ENCODE measurements at places on chromosomes 11 and 22. TPM values are rescaled to one million over a fixed set of nuclear protein-coding genes. Genes with fewer than 3 reads are reported as not detected.

The HARBI1 gene
- 8.1 TPM for total RNA-seq

- no peak for DNase-seq
These were observed 25.3 kb downstream of the SAMM50 start for GRCh38 chr22:43980579-43980978.

GRCh38 chr11:57417056-57417455 lies 9.9 kb downstream of the SLC43A3 start:
- peak; percentile 50 for DNase-seq

GRCh38 chr11:120746836-120747609 lies 235.5 kb downstream of the GRIK4 start:
- no peak for DNase-seq

DNA sequence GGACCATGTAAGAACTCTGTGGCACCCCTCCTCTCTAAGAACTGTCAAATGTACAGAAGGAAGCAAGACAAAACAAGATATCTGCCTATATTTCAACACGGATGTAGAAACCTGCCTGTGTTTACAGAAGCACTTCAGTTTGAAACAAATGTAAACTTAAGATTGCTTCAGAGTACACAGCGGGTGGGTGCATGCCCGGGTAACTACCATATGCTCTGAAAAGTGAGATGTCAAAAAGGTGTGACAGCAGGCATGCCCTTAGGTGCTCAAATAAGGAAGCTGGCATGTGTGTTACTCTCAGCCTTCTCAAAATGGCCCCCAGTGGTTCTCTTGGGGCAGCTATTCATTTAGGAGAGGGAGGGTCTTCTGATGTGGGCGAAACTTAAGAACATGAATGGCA lies 5.2 kb downstream of the ACP2 start:
- DNase-seq, result no peak

Measured in astrocyte (in vitro differentiated cells and primary cell).